GM04503 (cell line): ENCODE measurements at places on chromosomes 3 and 15.
A peak's percentile ranks its signal among the peaks of the same experiment; 100 is the strongest.

- DNase-seq, result no peak
Measured at GRCh38 chr3:127986803-127987202, 65.4 kb upstream of the SEC61A1 start.

DNA sequence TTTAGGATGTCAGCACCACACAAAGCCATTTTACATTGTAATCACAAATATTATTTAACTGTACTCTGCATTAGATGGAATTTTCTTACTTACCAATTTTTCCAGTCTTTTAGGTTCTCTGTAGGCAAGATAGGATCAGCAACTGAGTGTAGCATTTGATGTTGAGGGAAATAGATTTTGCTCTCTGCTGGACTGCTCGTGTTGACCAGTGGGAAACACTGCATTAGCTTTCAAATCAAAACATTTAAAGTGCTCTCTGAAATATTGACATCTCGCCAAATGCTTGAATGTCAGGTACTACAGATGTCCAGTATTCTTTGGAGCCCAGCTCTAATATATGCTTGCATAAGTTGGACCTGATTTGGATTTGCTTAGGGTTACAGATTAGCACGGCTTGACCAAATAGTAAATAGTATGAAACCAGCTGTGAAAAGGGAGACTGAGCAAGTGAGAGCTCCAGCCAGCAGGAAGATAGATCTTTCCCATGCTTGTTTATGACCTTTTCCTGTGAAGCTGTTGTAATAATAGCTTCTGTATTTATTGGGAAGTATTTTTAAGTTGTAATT, 29.5 kb downstream of the P2RY14 start:
- no peak for DNase-seq

DNA sequence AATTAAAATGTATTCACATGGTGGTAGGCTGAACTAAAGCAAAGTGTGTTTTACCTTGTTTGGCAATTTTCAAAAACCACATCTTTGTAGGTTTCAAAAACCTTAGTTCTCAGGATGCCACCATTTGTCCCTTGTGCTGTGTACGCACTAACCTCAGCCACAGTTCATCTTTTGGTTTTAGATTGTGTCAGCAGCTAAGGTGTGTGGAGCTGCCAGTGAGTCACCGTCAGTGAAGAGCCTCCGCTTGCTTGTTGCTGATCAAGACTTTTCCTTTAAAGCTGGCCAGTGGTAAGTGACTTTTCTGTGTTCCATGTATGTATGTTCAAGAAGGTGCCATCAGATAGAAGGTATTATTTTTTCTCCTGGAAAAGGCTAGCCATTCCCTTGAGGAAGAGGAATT, 21.1 kb downstream of the OXNAD1 start:
- no peak for DNase-seq

DNA sequence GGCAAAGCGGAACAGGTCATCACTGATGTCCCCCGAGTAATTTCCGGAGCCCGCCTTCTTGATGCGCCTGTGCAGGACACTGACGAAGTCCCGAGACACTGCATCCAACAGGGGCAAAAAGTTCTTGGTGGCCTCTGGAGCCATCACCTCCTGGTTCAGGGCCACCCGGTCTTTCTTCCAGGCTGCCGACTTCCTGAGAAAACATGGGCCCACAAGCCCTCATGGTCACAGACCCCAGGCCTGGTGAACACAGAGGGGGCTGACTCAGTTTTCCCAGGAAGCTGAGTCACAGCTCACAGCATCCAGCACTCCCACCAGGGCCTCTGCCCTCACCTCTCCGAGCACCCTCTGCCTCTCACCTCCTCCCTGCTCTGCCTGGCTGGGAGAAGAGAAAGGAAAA, 22.4 kb downstream of the CYP11A1 start:
- DNase-seq, result no peak

- no peak for DNase-seq
Measured at GRCh38 chr3:70360979-70361760, 48.7 kb upstream of the MDFIC2 start.

DNA sequence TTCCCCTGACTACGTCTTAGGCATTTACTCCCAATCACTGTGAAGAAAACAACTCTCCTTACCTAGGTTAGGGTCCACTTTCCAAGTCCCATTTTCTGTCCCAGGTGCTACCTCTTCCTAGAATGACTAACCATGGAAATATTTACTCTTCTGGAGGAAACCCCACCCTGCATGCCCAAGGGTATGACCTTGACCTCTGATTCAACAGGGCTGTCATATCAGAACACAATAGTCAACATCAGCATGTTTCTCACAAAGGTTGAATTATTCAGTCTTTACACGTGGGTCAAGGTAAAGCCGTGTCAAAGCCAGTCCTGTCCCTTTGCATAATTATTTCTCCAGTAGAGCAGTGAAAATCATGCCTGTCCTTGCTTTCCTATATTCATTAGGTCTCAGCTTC, 4.3 kb upstream of the FRMD5 start:
- DNase-seq, result no peak

- no peak for DNase-seq
Measured at GRCh38 chr3:179292450-179292849, 30.4 kb upstream of the ZNF639 start.

- DNase-seq, result no peak
Measured at GRCh38 chr3:177158461-177158860, 38.8 kb downstream of the TBL1XR1 start.

DNA sequence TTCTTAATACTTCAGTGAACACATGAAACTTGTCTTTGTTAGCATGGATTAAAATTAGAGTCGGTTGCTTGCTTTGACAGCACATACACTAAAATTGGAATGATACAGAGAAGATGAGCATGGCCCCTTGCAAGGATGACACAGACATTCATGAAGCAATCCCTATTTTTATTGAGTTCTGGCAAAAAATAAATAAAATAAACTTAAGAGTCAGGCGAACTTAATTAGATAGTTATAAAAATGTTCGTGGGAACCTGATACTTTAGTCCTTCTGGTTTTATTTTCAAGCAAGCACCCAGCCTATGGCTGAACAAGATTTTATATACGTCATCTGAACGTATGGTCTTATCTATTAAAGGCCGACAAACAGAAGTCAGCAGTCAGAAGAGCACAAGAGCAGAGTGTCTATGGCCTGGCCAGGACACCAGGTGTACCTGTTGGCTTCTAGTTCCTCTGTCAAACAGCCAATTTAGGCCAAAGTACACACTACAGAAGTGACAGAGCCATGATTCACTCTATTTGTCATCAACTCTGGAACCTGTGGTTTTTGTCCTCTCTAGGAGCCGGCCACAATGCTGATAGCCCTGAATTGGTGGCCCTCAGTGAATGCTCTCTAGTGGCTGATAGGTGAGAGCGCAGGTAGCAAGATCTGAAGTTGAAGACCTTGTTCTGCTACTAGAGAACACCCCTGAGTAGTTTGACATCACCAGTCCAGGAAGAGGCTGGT, 64.3 kb downstream of the LEO1 start:
- peak; percentile 11 for DNase-seq

GRCh38 chr3:23776352-23776891, 29.3 kb upstream of the UBE2E1 start:
- DNase-seq, result peak; percentile 82

DNA sequence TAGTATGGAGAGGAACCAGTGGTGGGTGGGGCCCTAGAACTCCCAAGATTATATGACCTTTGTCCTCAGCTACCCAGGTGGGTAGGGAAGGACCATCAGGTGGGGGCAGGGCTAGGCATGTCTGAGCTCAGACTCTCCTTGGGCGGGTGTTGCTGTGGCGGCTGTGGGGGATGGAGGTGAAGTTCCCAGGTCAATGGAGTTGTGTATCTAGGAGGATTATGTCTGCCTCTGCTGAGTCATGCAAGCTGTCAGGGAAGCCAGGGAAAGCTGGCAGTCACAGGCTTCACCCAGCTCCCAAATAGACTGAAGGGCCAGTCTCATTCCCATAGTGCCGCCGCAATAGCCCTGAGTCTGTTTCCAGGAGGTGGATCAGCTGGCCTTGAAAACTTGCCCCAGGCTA, 139.7 kb upstream of the CFAP20DC start:
- DNase-seq, result no peak

GRCh38 chr3:17820275-17820674, 77.8 kb upstream of the TBC1D5 start:
- no peak for DNase-seq

DNA sequence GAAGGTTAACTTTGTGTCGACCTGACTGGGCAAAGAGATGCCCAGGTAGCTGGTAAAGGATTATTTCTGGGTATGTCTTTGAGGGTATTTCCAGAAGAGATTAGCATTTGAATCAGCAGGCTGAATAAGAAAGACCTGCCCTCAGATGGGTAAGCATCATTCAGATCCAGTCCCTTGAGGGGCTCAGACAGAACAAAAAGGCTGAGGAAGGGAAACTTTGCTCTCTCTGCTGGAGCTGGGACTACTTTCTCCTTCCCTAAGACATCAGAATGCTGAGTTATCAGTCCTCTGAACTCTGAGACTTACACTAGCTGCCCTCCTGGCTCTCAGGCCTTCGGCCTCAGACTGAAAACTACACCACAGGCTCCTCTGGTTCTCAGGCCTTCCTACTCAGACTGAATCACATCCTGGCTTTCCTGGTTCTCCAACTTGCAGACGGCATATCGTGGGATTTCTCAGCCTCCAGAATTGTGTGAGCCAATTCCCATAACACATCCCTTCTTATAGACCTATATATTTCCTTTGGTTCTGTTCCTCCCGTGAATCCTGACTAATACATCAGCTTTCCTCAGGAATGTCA, 982.9 kb downstream of the TUSC7 start:
- DNase-seq, result peak; percentile 27

GRCh38 chr3:88031642-88032077, 27.1 kb downstream of the CGGBP1 start:
- peak; percentile 7 for DNase-seq

DNA sequence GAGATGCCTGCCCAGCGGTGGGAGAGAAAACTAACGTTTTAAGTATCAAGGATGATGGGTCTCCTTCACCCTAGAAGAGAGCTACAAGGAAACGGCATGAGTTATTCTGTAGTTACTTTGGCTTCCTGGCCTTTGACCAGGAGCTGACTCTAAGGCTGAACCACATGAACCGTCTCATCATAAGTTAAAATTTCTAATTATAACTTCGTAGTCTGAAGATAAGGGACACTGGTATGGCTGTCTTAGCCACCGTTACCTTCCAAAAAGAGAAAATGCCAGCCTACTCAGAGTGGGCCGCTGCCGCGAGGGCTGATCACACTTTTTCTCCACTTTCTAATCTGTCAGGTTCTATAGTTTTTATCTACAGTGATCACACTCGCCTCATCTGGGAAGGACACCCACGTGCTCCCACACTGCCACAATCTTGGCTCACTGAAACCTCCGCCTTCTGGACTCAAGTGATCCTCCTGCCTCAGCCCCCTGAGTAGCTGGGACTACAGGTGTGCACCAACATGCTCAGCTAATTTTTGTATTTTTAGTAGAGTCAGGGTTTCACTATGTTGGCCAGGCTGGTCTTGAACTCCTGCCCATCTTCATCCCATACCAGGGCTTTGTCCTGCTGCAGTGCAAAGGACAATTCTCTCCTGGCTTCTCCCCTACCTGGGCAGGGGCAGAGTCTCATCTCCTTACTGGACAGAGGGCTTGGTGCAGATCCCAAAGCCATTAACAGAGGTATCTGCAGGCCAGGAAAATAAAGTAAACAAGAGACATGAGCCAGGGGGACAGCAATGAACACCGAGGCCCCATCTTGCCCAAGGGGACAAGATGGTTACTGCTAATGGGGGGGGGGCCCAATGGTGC, 73.4 kb downstream of the RFTN1 start:
- no peak for DNase-seq

DNA sequence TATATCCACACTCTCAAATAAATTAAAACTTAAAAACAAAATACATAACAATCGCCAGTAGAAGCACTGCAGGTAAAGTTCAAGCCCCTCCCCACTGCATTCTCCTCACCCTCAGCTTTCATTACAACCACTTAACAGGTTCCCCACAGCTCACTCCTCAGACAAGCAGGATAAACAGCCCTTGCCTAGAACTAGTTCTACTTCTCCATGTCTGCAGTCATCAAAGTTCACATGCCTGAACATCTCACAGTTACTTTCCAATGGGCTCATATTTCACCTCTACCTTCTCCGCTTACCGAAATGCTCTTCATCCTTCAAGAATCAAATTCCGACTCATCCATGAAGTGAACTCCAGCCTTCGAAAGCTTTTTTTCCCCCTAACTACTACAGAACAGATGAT, 4.1 kb downstream of the YEATS2 start:
- no peak for DNase-seq

DNA sequence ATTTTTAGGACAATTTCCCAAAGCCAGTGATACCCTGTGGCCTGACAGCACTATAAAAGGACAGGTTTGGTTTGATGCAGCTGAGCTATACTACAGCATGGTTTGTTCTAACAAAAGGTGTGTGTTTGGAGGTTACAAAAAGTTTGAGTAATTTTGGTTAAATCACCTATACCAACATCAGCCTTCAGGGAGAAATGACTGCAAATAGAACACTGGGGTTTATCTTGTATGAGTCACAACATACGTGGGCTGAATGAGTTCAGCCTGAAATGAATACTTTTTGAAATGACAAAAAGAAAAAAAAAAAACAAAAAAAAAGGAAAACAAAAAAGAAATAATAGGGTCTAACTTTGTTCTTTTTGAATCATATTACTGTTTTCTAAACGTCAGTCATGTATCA, 345.7 kb downstream of the CNTN3 start:
- DNase-seq, result no peak

DNA sequence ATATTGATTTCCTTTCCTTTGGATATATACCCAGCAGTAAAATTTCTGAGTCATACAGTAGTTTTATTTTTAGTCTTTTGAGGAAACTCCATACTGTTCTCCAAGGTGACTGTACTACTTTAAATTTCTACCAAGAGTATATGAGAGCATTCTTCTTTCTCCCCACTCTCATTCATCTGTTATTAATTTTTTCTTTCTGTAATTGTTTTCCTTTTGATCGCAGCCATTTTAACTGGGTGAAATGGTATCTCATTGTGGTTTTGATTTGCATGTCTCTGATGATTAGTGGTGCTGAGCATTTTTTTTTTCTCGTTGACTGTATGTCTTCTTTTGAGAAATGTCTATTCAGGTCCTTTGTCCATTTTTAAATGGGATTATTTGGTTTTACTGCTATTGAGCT, 18.3 kb upstream of the VGLL3 start:
- DNase-seq, result no peak

- no peak for DNase-seq
Measured at GRCh38 chr3:39468108-39468436, 592 bp downstream of the MOBP start.

DNA sequence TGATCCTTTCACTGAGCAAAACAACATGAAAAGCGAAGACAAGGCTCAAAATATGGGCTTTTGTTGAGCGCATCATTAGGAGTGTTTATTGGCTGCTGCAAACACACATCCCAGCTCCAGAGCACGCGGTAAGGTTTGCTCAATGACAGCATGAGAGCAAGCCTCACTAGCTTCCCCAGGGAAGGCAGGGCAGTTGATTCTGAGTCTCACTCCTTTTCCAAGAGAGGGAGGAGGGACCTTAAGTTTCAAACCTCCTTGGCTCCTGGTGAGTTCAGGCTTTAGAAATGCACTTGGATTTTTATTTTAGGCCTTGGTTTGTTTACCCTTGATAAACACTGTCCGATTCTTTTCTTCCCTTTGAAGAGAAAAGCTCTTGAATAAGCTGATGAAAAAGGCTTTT, 69.1 kb upstream of the CACNA2D3 start:
- no peak for DNase-seq
